Stimulated activated CD4-positive, alpha-beta T cell treated with anti-CD3 and anti-CD28 coated beads, Interleukin-2, amount 100 ng/mL, for 24 hours (primary cell): ENCODE measurements at places on chromosomes 6 and 20.

- DNase-seq: no peak
These were observed 126.1 kb downstream of the LRRC1 start for GRCh38 chr6:53920881-53921280.

- no peak for DNase-seq
These were observed 118.7 kb downstream of the CEBPB start for GRCh38 chr20:50309280-50309763.

- DNase-seq: peak; percentile 44
These were observed 125.6 kb downstream of the CARMIL1 start for GRCh38 chr6:25404693-25405169.

DNA sequence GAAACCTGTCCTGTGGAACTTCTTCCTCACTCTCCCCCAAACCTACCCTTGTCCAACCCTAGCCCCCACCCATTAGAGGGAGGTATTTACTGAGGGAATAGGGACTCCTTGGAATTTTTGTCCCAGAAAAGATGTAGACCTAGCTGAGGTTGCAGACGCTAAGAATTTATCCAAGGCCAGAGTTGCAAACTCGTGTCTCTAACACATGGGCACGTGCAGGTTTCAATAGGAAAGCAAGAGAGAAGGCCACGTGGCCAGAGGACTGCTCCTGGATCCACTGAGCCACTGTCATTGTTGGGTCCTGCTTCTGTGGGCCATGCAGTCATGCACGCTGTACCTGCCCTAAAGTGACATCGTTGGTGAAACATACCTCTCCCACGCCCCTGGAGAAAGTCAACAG lies 243.4 kb upstream of the KCNG1 start:
- DNase-seq: no peak

DNA sequence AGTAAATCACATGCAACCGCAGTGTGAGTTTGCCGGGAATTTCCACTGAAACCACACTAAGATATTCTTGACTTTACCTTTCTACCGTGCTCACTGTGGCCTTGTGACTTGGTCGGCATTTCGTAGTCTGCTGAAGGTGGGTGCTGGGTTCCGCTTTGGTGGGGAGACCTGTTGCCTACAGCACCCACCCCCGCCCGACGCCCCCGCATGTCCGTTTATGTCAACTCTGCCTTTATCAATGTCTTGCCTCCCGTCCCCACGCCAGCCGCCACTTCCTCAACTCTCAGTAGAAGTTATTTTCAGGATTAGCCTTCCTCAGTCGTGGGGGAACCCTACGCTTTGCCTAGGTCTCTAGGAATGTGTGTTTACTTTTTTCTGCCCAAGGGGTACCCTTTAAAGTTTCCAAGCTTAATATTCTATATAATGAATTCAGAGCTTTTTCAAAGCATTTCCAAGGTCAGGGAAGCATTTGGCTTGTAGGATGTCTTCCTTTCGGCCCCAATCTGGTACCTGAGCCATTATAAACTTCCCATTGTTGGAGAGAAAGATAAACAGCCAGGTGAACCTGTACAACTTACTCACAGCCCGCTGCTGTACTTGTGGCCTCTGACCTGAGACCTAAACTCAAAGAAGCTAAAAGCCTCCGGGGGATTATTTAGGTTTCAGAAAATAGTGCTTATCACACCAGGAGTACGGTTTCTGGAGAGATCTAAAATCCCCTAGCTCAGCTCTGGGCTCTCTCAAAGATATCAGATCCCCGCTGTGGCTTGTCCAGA lies 54.2 kb downstream of the TBC1D7 start:
- DNase-seq: peak; percentile 62

DNA sequence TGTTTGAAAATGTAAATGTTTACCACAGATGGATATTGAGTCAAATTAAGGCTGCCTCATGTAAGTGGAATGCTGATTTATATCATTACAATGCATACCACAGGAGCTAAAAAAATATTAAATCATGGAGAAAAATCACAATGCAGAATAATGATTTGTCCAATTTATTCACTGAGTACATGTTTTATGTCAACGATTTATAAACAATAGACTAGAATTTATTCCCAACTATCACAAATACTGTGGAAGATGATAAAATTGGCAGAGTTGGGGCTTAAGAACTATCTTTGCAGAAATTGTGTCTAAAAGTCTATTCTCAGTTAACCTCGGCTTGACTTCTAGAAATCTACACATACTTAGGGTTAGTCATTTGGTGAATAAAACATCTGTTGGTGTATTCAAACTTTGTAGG lies 472.1 kb upstream of the MARCKS start:
- DNase-seq: no peak

GRCh38 chr6:36333171-36333895 lies 3.4 kb downstream of the BNIP5 start:
- no peak for DNase-seq

- no peak for DNase-seq
These were observed 55.0 kb downstream of the SLC35D3 start for GRCh38 chr6:136977075-136977474.

DNA sequence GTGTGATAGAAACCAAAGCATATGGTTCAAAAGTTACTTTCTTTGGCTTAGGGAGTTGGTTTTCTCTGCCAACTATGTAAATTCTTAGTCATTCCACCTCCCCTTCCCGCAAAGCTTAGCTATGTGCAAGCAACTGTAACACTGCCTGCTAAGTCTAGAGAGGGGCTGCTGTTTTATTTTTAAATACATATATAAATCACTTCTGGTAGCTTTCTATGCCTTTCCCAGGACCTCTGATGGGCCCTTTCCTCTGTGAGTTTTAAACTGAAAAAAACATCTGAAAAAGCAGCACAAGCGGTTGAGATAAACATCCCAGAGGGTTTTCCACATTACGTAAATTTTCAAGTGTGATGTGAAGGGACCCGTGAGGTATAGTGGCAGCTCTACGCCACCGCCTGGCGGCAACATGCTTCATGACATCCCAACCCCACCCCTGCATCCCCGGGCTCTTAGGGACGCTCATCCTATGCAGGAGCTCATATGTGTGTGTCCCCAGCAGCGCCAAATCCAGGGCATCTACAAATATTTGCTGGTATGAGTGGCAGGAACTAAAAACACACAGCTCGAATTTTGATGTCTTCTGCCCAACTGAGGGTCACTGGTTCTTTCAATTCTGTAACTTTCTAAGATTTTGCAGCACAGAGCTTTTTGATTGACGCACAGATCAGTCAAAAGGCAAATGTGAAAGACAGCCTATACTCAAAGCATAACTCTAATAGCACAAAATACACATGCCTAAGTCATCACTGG lies 12.7 kb downstream of the SAYSD1 start:
- DNase-seq: peak; percentile 24

DNA sequence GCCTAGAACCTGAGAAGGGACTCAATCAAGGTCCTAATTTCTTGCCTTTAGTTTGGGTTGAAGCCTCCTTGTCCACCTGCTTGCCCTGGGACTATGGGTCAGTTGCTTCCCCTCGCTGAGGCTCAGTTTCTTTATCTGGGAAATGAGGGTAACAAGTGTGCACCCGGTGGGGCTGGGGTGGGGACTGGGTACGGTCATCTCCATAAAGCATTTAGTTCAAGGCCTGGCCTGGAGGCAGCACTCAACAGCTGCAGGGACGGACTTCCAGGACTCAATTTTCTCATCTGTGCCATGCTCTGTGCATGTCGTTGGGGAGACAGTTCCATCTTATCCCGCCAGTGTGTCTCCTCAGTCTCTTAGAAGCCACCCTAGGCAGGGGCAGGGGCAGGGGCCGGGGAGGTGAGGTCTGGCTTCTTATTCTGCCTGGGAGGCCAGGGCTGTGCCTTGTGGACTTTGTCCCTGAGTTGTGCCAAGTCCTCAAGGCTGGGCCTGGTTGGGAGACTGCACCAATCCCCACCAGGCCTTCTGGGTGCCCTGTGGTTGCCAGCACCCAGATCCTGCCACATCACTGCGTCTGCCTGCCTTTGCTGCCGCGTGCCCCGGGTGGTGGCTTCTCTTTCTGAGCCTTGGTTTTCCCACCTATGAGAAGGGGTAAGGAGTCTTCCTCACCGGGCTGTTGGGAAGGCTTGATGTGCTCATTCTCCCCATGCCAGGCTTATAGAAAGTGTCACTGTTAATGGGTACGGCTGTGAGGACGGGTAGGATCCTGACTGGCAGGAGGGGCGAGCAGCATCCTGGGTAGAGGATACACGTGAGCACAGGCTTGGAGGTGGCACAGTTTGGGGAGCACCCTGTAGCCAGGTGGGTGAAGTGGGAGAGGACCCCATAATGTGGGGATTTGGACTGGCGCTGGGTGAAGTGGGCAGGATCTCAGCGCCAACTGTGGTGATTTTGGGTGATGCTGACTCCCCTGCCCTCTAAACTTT lies 8.6 kb downstream of the SRC start:
- DNase-seq: no peak

GRCh38 chr6:104613416-104614001 lies 246.2 kb downstream of the HACE1 start:
- no peak for DNase-seq

- DNase-seq: no peak
These were observed 49.8 kb upstream of the THEMIS start for GRCh38 chr6:127950566-127951145.

DNA sequence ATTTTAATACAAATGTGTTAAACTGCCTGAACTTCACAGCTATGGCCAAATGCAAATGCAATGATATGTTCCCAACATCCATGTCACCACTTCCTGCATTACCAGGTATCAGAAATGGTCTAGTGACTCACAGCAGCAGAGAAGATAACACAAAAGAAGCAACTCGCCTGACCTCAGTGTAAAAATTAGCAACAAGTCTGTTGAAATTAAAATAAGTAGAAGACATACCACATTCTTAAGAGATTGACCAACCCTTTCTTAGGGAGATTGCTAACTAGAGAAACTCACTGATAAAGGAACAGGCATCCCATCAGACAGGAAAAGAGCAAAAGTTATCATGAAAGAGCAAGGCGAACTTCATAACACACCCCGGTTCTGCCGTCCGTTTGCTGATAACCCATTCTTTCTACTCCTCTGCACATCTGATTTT lies 45.1 kb downstream of the RNASET2 start:
- no peak for DNase-seq

GRCh38 chr20:19785173-19785982 lies 27.3 kb downstream of the RIN2 start:
- DNase-seq: no peak

GRCh38 chr6:116369540-116369939 lies 1.2 kb upstream of the DSE start:
- DNase-seq: no peak

DNA sequence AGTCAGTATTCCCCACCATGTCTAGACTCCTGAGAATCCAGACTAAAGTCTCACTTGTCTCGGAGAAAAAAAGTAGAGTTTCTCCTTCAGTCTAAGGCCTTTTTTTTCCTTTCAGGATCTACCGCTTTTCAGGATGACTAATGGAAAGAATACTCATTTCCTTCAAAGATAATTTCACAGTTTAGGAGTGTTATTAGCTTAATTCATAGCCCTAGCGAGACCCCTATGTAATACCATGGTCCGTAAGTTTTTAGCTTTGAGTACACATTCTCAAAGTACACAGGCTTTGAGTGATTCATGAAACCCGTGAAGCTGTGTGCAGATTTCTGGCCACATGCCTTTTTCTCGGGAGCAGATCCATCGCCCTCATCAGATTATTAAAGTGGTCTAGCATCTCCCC lies 133.1 kb downstream of the SOX4 start:
- DNase-seq: no peak

GRCh38 chr6:128412680-128413079 lies 107.7 kb downstream of the PTPRK start:
- no peak for DNase-seq

GRCh38 chr6:100412872-100413271 lies 51.8 kb downstream of the SIM1 start:
- no peak for DNase-seq

GRCh38 chr6:73503027-73503772 lies 17.6 kb downstream of the EEF1A1 start:
- no peak for DNase-seq

GRCh38 chr6:33429750-33430052 lies 9.8 kb downstream of the SYNGAP1 start:
- DNase-seq: no peak

DNA sequence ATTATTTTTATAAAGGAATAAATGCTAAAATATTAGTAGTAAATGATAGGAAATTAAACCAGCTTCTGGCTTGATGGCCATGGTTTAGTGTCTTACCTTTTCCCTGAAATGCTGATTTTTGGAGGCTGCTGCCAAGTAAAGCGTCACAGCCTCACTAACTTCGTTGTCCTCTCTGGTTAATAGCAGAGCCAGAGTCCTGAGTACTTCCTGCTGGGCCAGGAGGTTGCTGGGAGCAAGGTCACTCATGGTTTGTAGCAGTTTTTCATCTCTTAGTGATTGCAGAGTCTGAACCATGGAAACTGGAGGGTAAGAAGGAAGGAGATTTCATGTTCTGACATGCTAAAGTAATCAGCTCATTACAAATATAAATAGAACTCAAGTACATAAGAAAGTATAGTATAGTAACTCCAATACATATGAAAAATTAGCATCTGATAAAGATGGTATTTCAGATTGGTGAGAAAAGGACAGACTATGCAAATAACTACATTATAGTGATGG lies 26.5 kb upstream of the ARMH2 start:
- no peak for DNase-seq

GRCh38 chr20:11178946-11179654 lies 505.3 kb upstream of the JAG1 start:
- no peak for DNase-seq

- no peak for DNase-seq
These were observed 237.8 kb downstream of the TBX18 start for GRCh38 chr6:84526631-84527030.

DNA sequence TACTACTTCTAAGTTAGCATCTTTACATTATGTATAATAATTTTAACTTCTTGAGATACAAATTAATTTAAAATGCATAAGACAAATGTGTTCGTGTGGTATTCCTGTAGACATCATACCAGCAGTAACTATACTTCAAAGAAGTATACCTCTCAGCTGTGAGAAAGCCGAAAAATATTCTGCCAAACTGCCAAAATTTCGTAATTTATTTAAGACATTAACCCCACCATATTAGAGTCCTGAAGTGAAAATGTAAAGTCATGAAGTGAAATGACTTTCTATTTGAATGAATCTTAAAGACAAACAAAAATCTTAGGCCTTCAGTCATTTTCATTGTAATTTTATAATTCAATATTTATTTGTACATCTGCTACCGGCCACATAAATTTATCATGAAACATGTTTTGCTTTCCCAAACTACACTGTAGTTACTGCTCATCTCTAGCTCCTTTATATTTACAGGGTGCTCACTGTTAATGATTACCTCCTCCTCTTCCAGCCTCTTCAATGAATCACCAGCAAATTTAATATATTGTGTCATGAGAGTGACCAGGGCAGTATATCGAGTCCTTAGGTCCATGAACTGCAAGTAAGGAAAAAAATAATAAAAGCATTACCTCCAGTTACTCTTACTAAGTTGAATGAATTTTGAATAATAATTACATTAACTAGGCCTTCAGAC lies 18.5 kb downstream of the DST start:
- no peak for DNase-seq

GRCh38 chr6:131059486-131059885 lies 3.6 kb downstream of the EPB41L2 start:
- no peak for DNase-seq

DNA sequence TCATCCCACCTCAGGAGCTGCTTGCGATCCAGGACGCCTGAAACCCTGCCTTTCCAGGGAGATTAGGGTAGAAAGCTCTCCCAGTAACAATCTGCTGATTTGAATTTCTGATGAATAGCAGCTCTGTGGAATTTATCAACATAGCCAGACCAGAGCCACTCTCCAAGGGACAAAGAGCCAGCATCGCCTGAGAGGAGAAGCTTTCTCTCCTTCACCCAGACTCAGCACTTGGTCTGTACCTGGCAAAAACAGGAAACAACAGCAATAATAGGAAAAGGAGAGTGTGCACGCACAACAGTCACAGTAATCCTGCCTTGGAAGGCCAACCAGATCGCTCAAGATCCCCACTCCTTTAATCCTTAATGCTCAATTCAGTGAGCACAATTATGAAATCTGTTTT lies 22.3 kb upstream of the ROS1 start:
- no peak for DNase-seq
